ENCODE measurements at places on chromosomes 5 and 9.

DNA sequence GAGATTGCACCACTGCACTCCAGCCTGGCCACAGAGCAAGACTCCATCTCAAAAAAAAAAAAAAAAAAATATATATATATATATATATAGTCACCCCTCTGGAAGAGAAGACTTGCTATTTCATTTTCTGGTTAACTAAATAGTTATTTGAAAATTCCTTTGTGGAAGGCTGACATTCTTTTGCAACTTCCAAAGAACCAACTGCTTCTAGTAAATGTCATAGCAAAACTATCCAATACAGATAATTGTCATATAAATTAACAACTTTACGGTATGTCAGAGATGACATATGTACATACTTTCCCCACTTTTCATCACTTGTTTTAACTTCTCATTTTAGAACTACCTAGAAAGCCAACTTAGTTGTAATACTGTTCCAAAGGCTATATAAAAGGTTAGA lies 50.9 kb downstream of the PRUNE2 start:
- DNase-seq: no peak

DNA sequence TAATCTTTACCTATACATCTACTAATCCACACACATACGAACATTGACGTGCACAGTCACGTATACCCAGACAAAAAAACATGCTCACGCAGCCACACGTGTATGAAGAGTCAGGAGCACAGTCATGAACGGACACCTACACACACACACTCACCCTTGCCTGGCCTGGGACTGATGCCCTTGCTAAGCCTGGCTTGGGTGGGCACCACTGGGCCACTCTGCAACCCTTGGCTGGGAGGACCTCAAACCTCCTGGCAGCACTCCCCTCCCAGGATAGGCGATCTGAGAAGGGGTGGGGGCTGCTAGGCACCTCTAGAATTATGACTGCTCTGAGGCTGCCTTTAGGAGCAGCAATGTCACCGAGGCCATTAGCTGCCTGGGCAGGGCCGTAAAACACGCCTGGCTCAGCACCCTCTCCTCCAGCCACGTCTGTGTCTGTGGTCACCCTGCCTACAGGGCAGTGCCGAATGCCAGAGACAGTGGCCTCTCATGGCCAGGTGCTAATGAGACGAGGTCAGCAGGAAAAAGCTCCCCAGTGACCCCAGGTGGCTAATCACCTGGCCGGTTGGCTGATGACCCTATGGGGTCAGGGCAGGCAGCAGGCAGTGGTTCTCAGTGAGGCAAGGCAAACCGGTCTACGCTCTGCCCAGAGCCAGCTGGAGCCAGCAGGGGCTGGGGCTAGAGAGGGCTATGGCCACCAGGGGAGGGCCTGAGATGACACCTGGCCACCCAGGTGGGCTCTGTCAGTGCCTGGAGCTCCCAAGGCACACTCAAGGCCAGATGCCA lies 33.7 kb upstream of the MVB12B start:
- no peak for DNase-seq

GRCh38 chr5:168784454-168784853 lies 205.3 kb upstream of the PANK3 start:
- no peak for DNase-seq

DNA sequence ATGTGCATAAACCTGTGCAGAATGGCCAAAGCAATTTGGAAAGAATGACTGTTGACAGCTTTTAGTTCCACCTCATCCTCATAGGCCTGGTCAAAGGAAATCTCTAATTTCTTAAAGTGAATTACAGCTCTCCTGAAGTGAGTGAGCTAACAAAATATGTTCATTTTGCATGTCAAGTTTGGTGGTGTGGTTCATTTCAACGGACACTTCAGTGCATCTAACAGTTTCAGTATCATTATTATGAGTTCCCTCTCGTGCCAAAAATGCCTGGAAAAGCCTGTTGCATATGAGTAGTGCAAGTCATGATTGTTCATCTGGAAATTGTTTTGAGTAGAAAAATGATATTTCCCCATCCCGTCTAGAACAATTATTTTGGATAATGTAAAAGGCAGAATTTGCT lies 53.2 kb upstream of the HMHB1 start:
- DNase-seq: no peak
